ENCODE measurements at places on chromosomes 13 and 19.
A peak's percentile ranks its signal among the peaks of the same experiment; 100 is the strongest.

- no peak overlapping the region for H3K4me3 ChIP-seq
- H3K4me1 ChIP-seq, result no peaks in the 10 kb centered on the region
- no peaks in the 10 kb centered on the region for H3K27me3 ChIP-seq
- no peak overlapping the region for H3K27ac ChIP-seq
Observed at GRCh38 chr19:42455621-42456081, 12.9 kb upstream of the CXCL17 start.

GRCh38 chr19:15466851-15467733 lies 2.7 kb upstream of the RASAL3 start:
- H3K4me3 ChIP-seq, result no peak overlapping the region
- no peaks in the 10 kb centered on the region for H3K27me3 ChIP-seq
- H3K4me1 ChIP-seq, result peaks cover 14% of the 10 kb centered on the region
- peak; percentile 72 for DNase-seq

DNA sequence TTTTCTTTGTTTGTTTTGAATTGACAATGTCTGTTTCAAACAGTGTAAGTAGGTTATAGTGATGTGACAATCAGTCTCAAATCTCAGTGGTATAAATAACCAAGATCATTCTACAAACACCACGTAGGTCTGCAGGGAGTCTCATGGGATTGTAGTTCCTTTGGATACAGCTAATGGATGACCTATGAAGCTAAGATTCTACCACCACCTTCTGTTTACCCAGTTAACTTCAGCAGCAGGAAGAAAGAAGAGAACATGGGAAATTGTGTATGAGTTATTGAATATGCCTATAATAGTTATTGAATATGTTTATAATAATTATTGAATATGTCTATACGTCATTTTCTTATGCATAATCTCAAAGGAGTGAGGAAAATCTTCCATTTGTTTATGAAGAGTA lies 63.9 kb upstream of the SLITRK5 start:
- no peak overlapping the region for H3K27ac ChIP-seq
- no peaks in the 10 kb centered on the region for H3K36me3 ChIP-seq
- no peaks in the 10 kb centered on the region for H3K27me3 ChIP-seq

GRCh38 chr19:1259206-1259875 lies 9.8 kb upstream of the CIRBP start:
- peak overlapping the region; percentile 25 for H3K4me3 ChIP-seq
- peak; percentile 78 for DNase-seq
- H3K36me3 ChIP-seq, result peaks cover 37% of the 10 kb centered on the region
- no peaks in the 10 kb centered on the region for H3K27me3 ChIP-seq
- H3K27ac ChIP-seq, result peak overlapping the region; percentile 77
- H3K4me1 ChIP-seq, result peaks cover 78% of the 10 kb centered on the region

DNA sequence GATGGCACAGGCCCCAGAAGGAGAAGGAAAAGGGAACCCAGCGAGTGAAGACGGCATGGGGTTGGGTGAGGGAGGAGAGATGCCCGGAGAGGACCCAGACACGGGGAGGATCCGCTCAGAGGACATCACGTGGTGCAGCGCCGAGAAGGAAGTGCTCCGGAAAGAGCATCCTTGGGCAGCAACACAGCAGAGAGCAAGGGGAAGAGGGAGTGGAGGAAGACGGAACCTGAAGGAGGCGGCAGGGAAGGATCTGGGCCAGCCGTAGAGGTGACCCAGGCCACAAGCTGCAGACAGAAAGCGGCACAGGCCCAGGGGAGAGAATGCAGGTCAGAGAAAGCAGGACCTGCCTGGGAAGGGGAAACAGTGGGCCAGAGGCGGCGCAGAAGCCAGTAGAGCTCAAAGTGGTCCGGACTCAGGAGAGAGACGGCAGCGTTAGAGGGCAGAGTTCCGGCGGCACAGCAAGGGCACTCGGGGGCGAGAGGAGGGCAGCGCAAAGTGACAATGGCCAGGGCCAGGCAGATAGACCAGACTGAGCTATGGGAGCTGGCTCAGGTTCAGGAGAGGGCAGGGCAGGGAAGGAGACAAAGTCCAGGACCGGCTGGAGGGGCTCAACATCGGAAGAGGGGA lies 1.1 kb downstream of the PPP1R12C start:
- H3K4me1 ChIP-seq, result peaks cover 15% of the 10 kb centered on the region
- H3K4me3 ChIP-seq, result peak overlapping the region; percentile 94
- no peaks in the 10 kb centered on the region for H3K27me3 ChIP-seq
- H3K27ac ChIP-seq, result peak overlapping the region; percentile 79
- DNase-seq, result peak; percentile 63
- no peaks in the 10 kb centered on the region for H3K36me3 ChIP-seq

- no peaks in the 10 kb centered on the region for H3K27me3 ChIP-seq
- H3K36me3 ChIP-seq, result no peaks in the 10 kb centered on the region
- no peak overlapping the region for H3K27ac ChIP-seq
Observed at GRCh38 chr13:39419876-39420275, 183.1 kb downstream of the LHFPL6 start.

DNA sequence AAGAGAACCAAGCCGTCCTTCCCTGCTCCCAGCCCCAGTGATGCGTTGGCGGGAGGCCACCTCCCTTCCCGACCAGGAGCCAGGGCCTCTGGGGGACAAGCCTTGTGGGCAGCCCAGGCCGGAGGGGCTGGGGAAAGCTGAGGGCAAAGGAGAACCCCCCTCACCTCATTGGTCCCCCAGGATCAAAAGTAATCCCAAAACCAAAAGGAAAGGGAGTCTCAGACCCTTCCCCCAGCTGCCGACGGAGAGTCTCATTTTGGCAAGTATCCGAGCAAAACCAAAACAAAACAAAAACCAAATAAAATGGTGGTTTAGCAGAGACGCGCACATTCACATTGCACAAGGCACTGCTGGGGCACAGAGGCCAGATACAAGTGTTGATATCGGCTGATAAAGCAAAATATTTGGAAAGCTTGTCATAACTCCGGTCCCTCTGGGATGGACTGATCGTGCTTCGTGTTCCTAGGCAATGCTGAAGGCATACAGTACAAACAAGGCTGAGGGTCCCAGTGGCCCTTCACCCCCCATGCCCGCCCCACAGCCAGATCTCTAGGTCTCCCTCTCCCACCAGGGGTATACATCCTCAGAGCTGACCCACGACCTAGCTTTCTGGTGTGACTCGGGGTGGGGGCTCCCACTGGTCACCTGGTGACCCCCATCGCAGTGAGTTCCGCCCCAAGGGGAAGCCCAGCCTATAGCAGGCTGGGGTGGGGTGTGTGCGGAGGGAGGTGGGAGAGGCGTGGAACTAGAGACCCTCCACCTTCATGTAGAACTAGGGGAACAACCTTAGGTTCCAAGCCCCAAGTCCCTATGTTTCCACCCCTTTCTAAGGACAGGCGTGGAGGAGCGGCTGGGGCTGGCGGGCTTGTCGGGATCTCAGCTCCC lies 2.1 kb downstream of the CEBPA start:
- no peak overlapping the region for H3K27ac ChIP-seq
- DNase-seq, result no peak
- H3K4me1 ChIP-seq, result no peaks in the 10 kb centered on the region
- H3K4me3 ChIP-seq, result no peak overlapping the region

DNA sequence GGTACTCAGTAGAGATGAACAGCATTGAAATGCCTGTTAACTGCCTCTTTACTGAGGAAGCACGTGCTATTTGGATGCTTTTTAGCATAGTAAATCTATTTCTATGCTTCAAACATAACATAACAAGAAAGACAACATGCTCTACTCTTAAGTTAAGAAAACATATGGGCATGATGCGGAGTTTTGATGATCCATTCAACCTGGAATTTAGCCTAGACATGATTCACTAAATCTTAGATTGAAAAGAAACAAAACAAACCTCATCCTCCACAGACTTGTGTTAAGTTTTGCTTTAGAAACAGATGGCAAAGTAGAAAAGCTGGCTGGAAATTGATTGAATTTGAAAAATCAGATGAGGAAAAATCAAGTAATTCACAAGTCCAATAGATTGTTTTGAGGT lies 593.8 kb downstream of the OLFM4 start:
- H3K36me3 ChIP-seq, result no peaks in the 10 kb centered on the region
- H3K27ac ChIP-seq, result no peak overlapping the region
- no peaks in the 10 kb centered on the region for H3K27me3 ChIP-seq
- no peak overlapping the region for H3K4me3 ChIP-seq
- DNase-seq, result no peak

GRCh38 chr13:20990910-20991525 lies 70.4 kb downstream of the LATS2 start:
- H3K4me1 ChIP-seq, result no peaks in the 10 kb centered on the region
- H3K27me3 ChIP-seq, result no peaks in the 10 kb centered on the region
- H3K27ac ChIP-seq, result no peak overlapping the region
- H3K4me3 ChIP-seq, result no peak overlapping the region
- DNase-seq, result no peak
- peaks cover 13% of the 10 kb centered on the region for H3K36me3 ChIP-seq

DNA sequence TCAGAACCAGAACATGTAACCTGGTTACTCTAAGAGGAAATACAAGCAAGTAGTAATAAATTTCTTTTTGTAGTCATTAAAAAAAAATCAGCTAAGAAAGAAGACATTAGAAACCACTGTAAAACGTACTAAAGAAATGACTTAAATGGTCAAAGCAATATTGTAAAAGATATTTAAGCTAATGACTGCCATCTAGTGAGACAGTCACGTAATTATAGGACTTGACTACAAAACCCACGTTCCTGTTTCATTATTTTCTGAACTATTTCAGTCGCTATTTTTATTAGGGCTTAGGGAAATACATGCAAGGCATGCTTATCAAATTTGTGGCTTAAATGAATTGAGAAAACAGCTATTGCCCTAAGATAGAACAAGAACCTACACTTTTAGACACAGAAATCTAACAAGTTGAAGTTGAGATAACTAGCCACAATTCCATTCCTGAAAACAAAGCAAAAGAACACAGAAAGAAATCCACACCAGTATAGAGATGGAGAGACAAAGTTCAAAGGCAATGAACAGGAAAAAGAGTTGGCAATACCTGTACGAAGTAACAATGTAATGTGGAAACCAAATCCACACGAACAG lies 17.9 kb downstream of the ALG5 start:
- peaks cover 17% of the 10 kb centered on the region for H3K4me1 ChIP-seq
- H3K27ac ChIP-seq, result peak overlapping the region; percentile 69
- peaks cover 63% of the 10 kb centered on the region for H3K36me3 ChIP-seq

GRCh38 chr19:45976178-45976577 lies 2.5 kb upstream of the NOVA2 start:
- H3K27me3 ChIP-seq, result peaks cover 32% of the 10 kb centered on the region
- H3K4me3 ChIP-seq, result no peak overlapping the region
- no peaks in the 10 kb centered on the region for H3K4me1 ChIP-seq
- no peak overlapping the region for H3K27ac ChIP-seq

GRCh38 chr19:993361-993830 lies 6.8 kb upstream of the GRIN3B start:
- DNase-seq, result no peak
- H3K4me3 ChIP-seq, result no peak overlapping the region
- H3K27me3 ChIP-seq, result peaks cover 24% of the 10 kb centered on the region
- H3K4me1 ChIP-seq, result peaks cover 15% of the 10 kb centered on the region

GRCh38 chr13:98856983-98857382 lies 104.5 kb upstream of the SLC15A1 start:
- DNase-seq, result no peak
- H3K27me3 ChIP-seq, result no peaks in the 10 kb centered on the region
- H3K27ac ChIP-seq, result no peak overlapping the region
- no peaks in the 10 kb centered on the region for H3K36me3 ChIP-seq

DNA sequence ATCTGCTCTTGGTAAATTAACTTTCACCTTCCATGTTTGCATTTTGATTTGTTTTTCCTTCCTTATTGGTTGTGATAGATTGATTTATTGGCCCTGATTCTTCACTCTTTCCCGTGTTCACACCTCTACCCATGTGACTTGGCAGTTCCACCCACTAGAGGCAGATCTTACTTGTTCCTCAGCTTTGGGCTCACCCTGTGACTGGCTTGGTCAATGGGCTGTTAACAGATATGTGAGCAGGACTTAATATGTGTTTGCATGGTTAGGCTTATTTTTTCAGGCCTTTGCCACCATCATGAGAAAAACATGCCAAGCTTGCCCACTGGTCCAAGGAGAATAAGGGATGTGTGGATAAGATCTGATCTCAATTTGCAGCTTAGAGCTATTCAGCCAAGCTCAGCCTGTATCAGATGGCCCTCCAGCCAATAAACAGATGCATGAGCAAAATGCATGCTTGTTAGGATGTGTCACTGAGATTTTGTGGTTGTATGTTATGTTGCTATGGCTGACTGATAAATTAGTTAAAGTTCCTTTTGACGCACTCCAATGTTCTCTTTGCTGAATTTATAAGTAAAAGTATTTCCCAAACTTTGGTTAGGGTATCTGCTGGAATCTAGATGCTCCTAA lies 48.0 kb downstream of the RGCC start:
- no peak overlapping the region for H3K4me3 ChIP-seq
- no peaks in the 10 kb centered on the region for H3K36me3 ChIP-seq

DNA sequence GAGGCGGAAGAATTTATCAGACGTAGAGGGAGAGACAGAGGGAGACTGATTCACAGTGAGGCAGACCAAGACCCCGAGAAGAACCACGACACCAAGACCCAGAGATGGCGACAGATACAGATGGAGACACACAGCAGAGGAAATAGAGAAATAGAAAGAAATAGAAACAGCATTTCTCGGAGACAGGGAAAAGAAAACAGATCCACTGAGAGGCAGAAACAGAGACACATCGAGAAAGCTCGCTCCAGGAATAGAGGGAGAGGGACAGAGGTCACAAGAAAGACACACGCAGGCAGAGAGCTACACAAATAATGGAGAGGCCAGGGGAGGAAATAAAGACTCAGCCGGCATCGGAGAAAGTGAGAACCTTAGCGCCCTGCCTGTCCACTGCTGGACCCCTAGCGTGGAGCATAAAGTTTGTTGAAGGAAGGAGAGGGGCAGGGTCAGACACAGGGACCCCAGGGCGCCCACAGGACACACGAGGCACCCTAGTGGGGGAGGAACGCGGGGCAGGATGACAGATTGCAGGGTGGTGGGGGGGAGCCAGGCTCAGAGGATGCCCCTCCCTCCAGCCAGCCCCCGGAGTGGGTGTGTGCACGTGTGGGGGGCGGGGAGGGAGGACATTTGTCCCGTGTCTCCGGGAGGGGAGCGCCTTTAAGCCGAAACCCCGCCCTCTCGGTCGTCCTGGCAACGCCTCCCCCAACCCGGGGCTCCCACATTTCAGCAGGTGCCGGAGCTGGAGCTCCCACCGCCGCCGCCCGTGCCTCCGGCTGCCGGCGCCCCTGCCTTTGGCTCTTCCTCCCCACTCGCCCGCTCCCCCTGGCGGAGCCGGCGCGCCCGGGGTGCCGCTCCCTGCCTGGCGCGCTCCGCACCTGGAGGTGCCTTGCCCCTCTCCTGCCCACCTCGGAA lies at the start of gene PRKCG:
Gene PRKCG (plus strand): TSS at position 716 of the 909 bp plus-strand sequence. CDS start 298 bp downstream, outside the sequence.
- no peak within 1 kb of the TSS for H3K27ac ChIP-seq
- peak within 1 kb of the TSS; percentile 46 for H3K4me3 ChIP-seq
- peaks cover 25% of the 10 kb centered on the region for H3K27me3 ChIP-seq
- H3K36me3 ChIP-seq, result no peaks in the 10 kb centered on the region

DNA sequence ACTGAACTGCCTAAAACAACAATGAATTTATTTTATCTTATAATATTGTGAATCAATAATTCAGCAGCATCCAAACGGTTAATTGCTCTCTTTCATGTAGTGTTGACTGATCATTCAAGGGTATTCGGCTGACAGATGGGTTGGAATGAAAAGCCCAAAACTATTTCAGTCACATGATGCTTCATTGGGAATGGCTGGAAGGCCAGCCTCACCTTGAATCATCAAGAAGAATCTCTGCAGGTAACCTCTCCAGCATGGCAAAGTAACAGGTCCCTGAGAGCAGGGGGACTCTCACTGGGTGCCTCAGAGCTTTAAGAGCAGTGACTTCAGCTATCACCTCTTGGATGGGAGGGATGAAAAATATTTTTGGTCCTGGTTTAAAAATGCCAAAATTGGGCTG lies 1395.7 kb downstream of the OLFM4 start:
- H3K27me3 ChIP-seq, result no peaks in the 10 kb centered on the region
- H3K27ac ChIP-seq, result no peak overlapping the region
- H3K36me3 ChIP-seq, result no peaks in the 10 kb centered on the region
- no peak overlapping the region for H3K4me3 ChIP-seq

GRCh38 chr13:67226696-67227095 lies 3.4 kb downstream of the PCDH9 start:
- no peak for DNase-seq
- H3K27me3 ChIP-seq, result no peaks in the 10 kb centered on the region
- no peaks in the 10 kb centered on the region for H3K36me3 ChIP-seq
- no peak overlapping the region for H3K4me3 ChIP-seq
